ENCODE measurements at places on chromosomes 11 and 22. TPM values are rescaled to one million over a fixed set of nuclear protein-coding genes. Genes with fewer than 3 reads are reported as not detected.

- no peak for DNase-seq
Measured at GRCh38 chr11:83895516-83895915, 609.3 kb upstream of the CCDC90B start.

- DNase-seq: no peak
Measured at GRCh38 chr11:123246749-123247495, 51.9 kb upstream of the CLMP start.

The HTR3A gene
- total RNA-seq: not detected

The ANKK1 gene
- total RNA-seq: 1.5 TPM

DNA sequence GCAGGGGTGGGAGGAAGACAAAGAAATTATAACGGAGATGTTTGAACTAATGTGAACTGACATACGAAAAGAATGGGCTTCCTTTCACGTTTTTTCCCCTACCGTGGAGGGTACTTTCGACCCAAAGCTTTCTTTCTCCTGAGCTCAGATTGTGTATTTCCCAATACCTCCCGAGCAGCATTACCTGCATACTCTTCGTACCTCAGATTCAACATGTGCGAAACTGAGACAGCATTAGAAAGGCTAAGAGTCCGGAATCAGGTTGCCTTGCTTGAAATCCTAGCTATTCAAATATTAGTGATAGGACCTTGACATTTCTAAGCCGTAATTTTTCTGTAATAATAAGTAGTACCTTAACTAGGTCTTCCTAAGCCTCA, 778 bp upstream of the PAK1 start:
- no peak for DNase-seq

DNA sequence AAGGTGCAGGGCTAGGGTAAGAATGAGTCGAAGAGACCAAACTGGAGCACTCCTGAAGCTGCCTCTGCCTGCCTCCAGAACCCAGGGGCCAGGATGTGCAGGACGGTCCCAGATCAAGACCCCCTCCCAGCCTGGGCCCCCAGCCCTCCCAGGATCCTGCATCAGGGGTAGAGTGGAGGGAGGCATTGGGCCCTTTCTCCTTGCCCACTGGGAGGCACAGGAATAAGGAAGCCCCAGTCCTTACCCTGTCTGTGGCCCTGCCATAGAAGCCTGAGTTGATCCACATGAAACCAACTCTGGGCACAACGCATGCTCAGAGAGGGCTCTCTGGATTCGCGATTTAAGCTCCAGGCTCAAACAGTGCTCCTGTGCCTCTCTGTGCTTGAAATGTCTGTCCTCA, 661.8 kb upstream of the B3GAT1 start:
- DNase-seq: no peak

DNA sequence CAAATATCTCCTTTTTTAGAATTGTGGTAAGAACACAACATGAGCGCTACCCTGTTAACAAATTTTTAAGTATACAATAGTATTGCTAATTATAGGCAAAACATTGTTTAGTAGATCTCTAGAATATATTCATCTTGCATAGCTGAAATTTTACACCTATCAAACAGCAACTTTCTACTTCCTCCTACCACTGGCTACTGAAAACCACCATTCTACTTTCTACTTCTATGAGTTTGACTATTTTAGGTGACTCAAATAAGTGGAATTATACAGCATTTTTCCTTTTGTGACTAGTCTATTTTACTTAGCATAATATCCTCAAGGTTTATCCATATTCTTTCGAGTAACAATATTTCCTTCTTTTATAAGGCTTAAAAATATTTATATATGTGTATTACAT, 128.4 kb downstream of the FAM76B start:
- no peak for DNase-seq

The CHRDL2 gene
- 3.7 TPM for total RNA-seq

DNA sequence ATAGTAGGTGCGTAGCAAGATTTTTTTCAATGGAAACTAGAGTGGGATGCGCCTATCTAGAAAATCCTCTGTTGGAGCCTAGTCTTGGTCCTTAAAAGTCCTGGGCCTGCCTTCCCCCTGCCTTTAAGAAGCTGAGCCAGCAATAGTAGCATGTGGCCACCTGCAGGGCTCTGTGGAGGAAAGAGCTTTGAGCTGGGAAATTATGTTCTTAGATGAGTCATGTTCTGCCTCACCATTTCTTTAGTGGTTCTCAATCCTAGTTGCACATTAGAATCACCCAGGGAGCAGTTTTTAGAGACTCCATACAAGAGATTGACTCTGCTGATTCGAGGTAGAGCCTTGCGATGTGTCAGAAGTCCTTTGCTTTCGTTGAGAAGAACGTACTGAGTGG, 133.5 kb downstream of the COMMD9 start:
- no peak for DNase-seq

GRCh38 chr11:16194566-16194965, 161.8 kb downstream of the SOX6 start:
- no peak for DNase-seq

The DDI1 gene
- total RNA-seq: not detected

The KCNJ4 gene
- not detected for total RNA-seq

- DNase-seq: no peak
Measured at GRCh38 chr11:112106070-112106469, 19.4 kb downstream of the SDHD start.

DNA sequence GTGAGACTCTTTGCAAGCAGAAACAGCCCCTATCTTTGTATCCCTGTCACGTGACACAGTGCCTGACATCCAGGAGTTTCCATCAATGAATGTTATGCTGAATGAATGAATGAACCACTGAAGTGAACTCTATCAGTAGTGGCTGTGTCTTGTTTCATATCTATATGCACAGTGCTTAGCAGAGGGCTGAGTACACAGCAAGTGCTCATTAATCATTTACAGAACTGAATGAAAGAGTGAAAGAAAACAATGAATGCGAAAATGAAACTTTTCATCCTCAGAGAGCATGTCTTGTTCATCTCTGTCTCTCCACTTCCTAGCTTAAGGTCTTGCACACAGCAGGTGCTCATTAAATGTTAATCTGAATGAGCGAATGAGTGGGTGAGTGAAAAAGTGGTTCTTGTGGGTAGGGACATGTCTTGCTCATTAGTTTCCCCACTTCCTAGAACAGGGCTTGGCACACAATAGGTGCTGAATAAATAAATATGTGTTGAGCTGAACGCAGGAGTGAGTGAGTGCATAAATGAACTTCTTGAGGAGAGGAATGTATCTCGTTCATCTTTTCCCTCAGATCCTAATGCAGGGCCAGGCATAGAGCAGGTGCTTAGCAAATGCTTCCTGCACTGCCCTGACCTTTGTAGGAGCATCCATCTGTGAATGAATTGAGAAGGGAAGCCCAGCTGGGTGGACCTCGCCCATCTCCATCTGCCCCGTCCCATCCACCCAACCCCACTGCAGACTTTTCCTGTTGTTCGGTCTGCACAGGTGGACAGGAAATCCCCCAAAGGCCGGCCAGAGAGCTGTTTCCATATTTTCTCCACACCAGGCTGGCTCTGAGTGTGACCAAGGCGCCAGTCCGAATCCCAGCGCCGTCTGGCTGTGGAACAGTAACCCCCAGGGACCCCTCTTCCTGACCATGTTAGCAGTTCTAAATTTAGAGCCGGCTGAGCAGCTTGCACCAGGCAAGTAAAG, 113.4 kb upstream of the CRYBB3 start:
- DNase-seq: no peak

The CAPN5 gene
- total RNA-seq: 15.0 TPM

The MS4A4A gene
- total RNA-seq: 10.3 TPM

DNA sequence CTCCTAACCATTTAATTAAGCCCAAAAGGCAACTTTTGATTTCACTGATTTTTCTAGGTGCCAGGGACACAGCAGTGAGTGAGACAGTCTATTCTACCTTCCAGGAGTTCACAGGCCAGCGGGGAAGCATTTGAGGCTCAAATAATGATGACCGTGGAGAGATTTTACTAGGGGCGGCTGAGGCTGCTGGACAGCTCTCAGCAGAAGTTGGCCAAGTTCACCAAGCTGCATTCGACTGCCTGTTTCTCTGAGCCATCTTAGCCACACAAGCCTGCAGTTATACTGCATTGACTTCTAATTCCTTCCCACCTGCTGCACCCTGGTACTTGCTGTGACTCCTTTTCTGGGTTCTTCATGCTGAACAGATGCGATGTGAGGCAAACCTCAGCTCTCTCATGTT, 168.9 kb upstream of the TBCEL start:
- DNase-seq: no peak

The LMNTD2 gene
- 1.7 TPM for total RNA-seq

GRCh38 chr11:86274503-86274902, 27.5 kb upstream of the HIKESHI start:
- DNase-seq: no peak

DNA sequence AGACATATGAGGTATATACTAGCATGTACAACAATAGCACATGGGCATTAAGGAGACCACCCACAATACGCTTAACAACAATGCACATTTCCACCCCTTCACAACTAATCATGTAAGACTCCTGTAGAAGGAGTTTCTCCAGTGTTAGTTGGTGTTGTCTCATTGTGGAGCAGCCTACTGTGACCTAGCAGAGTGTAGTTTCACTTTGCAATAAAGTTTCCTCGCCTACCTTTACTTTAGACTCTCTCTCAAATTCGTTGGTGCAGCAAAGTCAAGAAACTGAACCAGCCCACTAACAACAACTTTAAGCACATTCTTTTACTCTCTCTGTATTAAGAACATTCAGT, 863.6 kb downstream of the FAM181B start:
- no peak for DNase-seq

- DNase-seq: no peak
Measured at GRCh38 chr11:85276332-85276731, 350.8 kb downstream of the DLG2 start.

DNA sequence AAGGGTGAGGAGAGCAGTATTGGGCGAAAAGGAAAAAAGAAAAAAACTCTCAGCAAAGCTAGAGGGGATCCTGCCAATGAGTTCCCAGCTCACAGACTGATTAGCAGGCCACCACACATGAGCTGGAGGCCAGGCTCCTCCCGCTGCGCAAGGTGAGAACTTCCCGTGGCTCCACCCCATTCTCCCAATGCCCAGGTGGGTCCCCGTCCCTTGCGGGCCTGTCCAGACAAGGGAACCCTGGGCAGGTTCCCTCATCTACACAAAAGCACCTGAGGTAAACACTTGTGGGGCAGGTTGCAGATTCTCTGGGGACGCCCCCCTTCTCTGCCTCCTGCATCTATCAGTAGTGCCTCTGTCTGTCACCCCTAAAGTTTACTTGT, 46.5 kb downstream of the CDPF1 start:
- no peak for DNase-seq

The JAML gene
- total RNA-seq: 17.2 TPM

DNA sequence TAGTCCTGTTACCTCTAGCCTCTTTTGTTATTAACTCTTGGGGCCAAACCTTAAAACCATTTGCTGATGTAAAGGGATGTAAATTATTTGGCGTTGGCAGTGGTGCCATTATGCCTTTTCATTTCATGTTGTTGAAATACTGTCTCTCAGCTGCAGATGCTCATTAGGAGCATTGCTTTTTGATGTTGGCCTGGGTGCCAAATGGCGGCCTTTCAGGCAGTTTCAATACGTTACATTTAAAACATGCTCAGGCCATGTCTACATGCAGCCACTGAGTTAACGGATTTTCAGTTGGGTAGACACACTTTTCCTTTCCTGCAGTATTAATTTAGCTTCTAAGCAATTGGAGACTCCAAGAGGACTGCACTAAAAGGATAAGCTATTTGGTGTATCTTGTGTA, 5.3 kb downstream of the NCAM1 start:
- no peak for DNase-seq

Measured in vagina (tissue), 2 donors.